A549 treated with CORT108297 at 1 μM for 4 hours (cell line): ENCODE measurements at places on chromosomes 2 and 18. TPM values are rescaled to one million over a fixed set of nuclear protein-coding genes. Genes with fewer than 3 reads are reported as not detected.

KLHL30 gene
- 0.12 to 0.24 TPM (median 0.16 TPM) in 5 replicates for total RNA-seq

MRPL30 gene
- total RNA-seq, result 31.6 to 70.5 TPM (median 32.1 TPM) in 5 replicates

RAMP1 gene
- total RNA-seq, result 0.32 TPM in 1 of 5 replicates, not detected in the others

VPS4B gene
- 19.5 to 24.4 TPM (median 20.8 TPM) in 5 replicates for total RNA-seq

SERPINB4 gene
- total RNA-seq, result 0.14 to 0.25 TPM (median 0.19 TPM) in 5 replicates

ATG9A gene
- 44.9 to 51.0 TPM (median 49.9 TPM) in 5 replicates for total RNA-seq

ASB1 gene
- 37.7 to 64.2 TPM (median 57.6 TPM) in 5 replicates for total RNA-seq

G6PC2 gene
- total RNA-seq, result not detected in 5 replicates

FBXO41 gene
- total RNA-seq, result 4.1 to 6.4 TPM (median 5.5 TPM) in 5 replicates

LPIN1 gene
- 9.7 to 12.0 TPM (median 10.9 TPM) in 5 replicates for total RNA-seq

RHOB gene
- 181 to 276 TPM (median 230 TPM) in 5 replicates for total RNA-seq

DAW1 gene
- total RNA-seq, result 2.0 to 3.6 TPM (median 2.9 TPM) in 5 replicates

UGT1A8 gene
- 0.05 to 0.07 TPM (median 0.05 TPM) in 3 of 5 replicates, not detected in the others for total RNA-seq

PDK1 gene
- 1.8 to 4.4 TPM (median 3.4 TPM) in 5 replicates for total RNA-seq

C2orf78 gene
- not detected in 5 replicates for total RNA-seq

C2orf80 gene
- not detected in 5 replicates for total RNA-seq

ZNF521 gene
- not detected in 5 replicates for total RNA-seq

ALPI gene
- not detected in 5 replicates for total RNA-seq

DLX1 gene
- total RNA-seq, result 2.7 to 4.0 TPM (median 3.5 TPM) in 5 replicates

SIX3 gene
- 0.36 to 0.58 TPM (median 0.52 TPM) in 5 replicates for total RNA-seq

CHRNG gene
- not detected in 5 replicates for total RNA-seq

NDC80 gene
- 10.7 to 17.3 TPM (median 12.9 TPM) in 5 replicates for total RNA-seq

CENPA gene
- total RNA-seq, result 48.7 to 57.9 TPM (median 55.8 TPM) in 5 replicates

ANKRD39 gene
- 19.1 to 23.9 TPM (median 22.4 TPM) in 5 replicates for total RNA-seq

VIT gene
- 0.04 TPM in 1 of 5 replicates, not detected in the others for total RNA-seq

RAB27B gene
- total RNA-seq, result 10.4 to 14.7 TPM (median 12.6 TPM) in 5 replicates

VWA3B gene
- total RNA-seq, result 0.06 to 0.26 TPM (median 0.09 TPM) in 5 replicates

CLASP1 gene
- 12.3 to 18.1 TPM (median 17.6 TPM) in 5 replicates for total RNA-seq

TEX44 gene
- not detected in 5 replicates for total RNA-seq

SCYGR4 gene
- not detected in 5 replicates for total RNA-seq

CIB4 gene
- total RNA-seq, result 0.16 to 0.34 TPM in 2 of 5 replicates, not detected in the others

AQP4 gene
- total RNA-seq, result 0.05 TPM in 1 of 5 replicates, not detected in the others

PAPOLG gene
- total RNA-seq, result 7.9 to 9.7 TPM (median 8.3 TPM) in 5 replicates

SERPINB3 gene
- 0.06 to 0.17 TPM (median 0.08 TPM) in 5 replicates for total RNA-seq

SLC8A1 gene
- 0.27 to 0.57 TPM (median 0.40 TPM) in 5 replicates for total RNA-seq

MARCHF4 gene
- total RNA-seq, result 40.0 to 54.4 TPM (median 45.6 TPM) in 5 replicates

ATOH8 gene
- 5.3 to 10.6 TPM (median 8.1 TPM) in 5 replicates for total RNA-seq

REG1A gene
- total RNA-seq, result not detected in 5 replicates

LHCGR gene
- not detected in 5 replicates for total RNA-seq

GULP1 gene
- 31.7 to 47.3 TPM (median 38.4 TPM) in 5 replicates for total RNA-seq

CBLN2 gene
- 0.03 to 0.12 TPM (median 0.05 TPM) in 3 of 5 replicates, not detected in the others for total RNA-seq

MC5R gene
- total RNA-seq, result 0.06 TPM in 1 of 5 replicates, not detected in the others

GPR45 gene
- not detected in 5 replicates for total RNA-seq

ASPRV1 gene
- total RNA-seq, result 0.14 to 0.43 TPM (median 0.23 TPM) in 5 replicates

TWIST2 gene
- total RNA-seq, result 10.5 to 20.7 TPM (median 19.4 TPM) in 5 replicates

ANKRD30B gene
- 0.02 to 0.03 TPM (median 0.02 TPM) in 3 of 5 replicates, not detected in the others for total RNA-seq

ALK gene
- total RNA-seq, result not detected in 5 replicates

TMEM247 gene
- total RNA-seq, result not detected in 5 replicates
